PC-3 (cell line): ENCODE measurements at places on chromosomes 1 and 21. TPM values are rescaled to one million over a fixed set of nuclear protein-coding genes. Genes with fewer than 3 reads are reported as not detected.

Gene TNFRSF4
- total RNA-seq, result 0.11 and 0.17 TPM in 2 replicates

Gene CRTC2
- 17.6 and 21.0 TPM in 2 replicates for total RNA-seq

Gene ANGPTL1
- total RNA-seq, result not detected in 2 replicates

Gene KCNE2
- total RNA-seq, result not detected in 2 replicates

Gene CACNA1S
- not detected in 2 replicates for total RNA-seq

Gene BNIPL
- 0.51 and 2.4 TPM in 2 replicates for total RNA-seq

Gene HENMT1
- total RNA-seq, result 1.1 and 1.3 TPM in 2 replicates

Gene B3GALT2
- total RNA-seq, result not detected in 2 replicates

Gene RGS16
- 0.40 and 1.5 TPM in 2 replicates for total RNA-seq

Gene GPR89B
- total RNA-seq, result 17.8 and 23.4 TPM in 2 replicates

Gene SAMD13
- total RNA-seq, result 1.1 and 2.2 TPM in 2 replicates

Gene OR2G6
- not detected in 2 replicates for total RNA-seq

Gene CA14
- total RNA-seq, result not detected in 2 replicates

Gene PTPN14
- 12.6 and 17.1 TPM in 2 replicates for total RNA-seq

Gene CYP4B1
- total RNA-seq, result not detected in 2 replicates

Gene SMIM1
- total RNA-seq, result 10.8 and 14.3 TPM in 2 replicates
